ENCODE measurements at places on chromosomes 2 and 18.
A peak's percentile ranks its signal among the peaks of the same experiment; 100 is the strongest.

- DNase-seq: no peak
Observed at GRCh38 chr2:41899189-41899588, 148.6 kb upstream of the PKDCC start.

DNA sequence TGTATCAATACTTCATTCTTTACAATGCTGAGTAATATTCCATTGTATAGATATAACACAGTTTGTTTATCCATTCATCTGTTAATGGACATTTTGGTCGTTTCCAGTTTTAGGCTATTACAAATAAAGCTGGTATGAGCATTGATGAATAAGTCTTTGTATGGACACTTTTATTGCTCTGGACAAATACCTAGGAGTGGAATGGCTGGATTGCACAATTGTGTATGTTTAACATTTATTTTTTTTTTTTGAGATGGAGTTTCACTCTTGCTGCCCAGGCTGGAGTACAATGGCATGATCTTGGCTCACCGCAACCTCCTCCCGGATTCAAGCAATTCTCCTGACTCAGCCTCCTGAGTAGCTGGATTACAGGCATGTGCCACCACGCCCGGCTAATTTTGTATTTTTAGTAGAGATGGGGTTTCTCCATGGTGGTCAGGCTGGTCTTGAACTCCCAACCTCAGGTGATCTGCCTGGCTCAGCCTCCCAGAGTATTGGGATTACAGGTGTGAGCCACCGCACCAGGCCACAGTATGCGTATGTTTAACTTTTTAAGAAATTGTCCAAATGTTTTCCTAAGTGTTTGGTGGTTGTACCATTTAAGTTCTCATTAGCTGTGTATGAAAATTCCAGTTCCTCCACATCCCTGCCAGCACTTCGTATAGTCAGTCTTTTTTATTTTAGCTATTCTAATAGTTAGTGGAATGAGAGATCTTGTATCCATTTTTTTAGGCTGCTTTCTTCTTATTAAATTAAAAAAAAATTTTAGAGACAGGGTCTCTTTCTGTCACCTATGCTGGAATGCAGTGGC, 194.9 kb upstream of the HAAO start:
- no peak for DNase-seq

- DNase-seq: peak; percentile 40
Observed at GRCh38 chr18:60698901-60699300, 326.3 kb upstream of the MC4R start.

GRCh38 chr2:148656516-148656915, 12.0 kb downstream of the EPC2 start:
- DNase-seq: no peak

GRCh38 chr18:63975628-63976027, 5.7 kb downstream of the SERPINB8 start:
- peak; percentile 19 for DNase-seq

- no peak for DNase-seq
Observed at GRCh38 chr2:46270384-46270783, 26.8 kb upstream of the EPAS1 start.

GRCh38 chr2:158979772-158980171, 11.3 kb downstream of the TANC1 start:
- no peak for DNase-seq

DNA sequence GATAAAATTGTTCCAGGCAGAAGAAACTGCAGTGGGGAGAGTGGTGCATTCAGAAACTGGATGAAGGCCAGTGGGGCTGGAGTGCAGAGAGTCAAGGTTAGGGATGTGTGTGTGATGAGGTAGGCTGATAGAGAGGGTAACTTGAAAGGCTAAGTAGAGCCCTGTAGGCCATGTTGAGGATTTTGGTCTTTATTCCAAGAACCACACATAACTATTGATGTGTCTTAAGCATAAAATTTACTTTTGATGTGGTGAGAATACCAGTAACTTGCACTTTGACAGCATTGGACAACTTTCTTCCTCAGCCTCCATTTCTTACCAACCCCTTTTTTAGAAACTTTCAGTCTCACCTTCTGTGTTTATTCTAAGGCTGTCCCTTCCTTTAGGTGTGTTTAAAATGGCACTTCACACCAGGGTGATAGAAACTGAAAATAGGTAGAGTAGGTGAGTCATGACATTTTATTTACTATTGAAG, 22.6 kb downstream of the MTX2 start:
- no peak for DNase-seq

DNA sequence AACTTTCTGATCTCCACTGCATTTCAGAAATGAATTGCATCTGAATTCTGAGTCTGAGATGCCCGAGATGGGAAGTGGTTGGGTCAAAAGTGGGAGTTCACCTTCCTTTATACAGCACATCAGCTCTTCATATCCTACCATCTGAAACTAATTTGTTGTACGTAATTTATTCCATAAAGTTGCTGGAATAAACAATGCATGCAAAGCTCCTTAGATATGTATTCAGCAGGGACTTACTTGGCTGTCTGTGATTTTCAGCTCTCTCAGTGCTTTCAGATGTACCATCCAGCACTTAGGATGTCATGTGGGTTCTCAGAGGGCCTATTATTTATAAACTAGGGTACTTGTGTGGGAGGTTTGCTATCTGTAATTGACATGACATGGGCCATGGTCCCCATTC, 46.9 kb upstream of the EFEMP1 start:
- no peak for DNase-seq

DNA sequence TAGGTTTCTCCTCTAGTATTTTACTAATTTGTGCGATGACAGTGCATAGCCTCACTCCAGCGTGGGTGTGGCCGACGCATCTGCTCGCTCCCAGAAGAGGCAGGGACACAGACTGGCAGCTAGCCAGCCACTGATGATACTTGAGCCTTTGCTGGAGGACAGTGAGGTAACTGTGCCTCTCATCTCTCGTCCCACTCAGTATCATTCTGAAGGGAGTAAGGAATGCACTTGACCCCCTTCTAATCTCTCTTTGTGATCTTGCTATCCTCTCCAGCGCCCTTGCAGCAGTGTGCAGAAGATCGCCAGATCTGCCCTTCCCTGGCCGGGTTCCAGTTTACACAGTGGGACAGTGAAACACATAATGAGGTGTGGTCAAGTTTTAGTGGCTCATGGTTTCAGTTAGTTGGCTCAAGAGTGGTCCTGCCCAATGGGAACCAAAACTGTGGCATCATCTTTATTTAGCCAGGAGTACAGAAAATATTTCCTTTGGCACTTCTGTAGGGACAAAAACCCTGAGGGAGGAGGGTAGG, 17.5 kb downstream of the NCAPH start:
- DNase-seq: peak; percentile 67

GRCh38 chr2:20667151-20667530, 197 bp downstream of the GDF7 start:
- DNase-seq: no peak

- no peak for DNase-seq
Observed at GRCh38 chr2:193276988-193277387, 1082.3 kb upstream of the TMEFF2 start.

DNA sequence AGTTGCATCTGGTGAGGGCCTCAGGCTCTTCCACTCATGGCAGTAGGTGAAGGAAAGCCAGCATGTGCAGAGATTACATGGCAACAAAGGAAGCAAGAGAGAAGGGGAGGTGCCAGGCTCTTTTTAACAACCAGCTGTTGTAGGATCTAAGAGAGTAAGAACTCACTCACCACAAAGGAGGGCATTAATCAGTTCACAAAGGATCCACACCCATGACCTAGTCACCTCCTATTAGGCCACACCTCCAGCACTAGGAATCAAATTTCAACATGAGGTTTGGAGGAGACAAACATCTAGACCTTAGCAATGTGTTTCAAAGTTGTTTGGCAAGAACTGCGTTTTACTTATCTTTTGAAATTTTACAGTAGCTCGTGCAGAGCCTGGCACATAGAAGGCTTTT, 20.5 kb upstream of the REG3A start:
- no peak for DNase-seq

- no peak for DNase-seq
Observed at GRCh38 chr18:59142274-59142673, 2.6 kb downstream of the SEC11C start.

DNA sequence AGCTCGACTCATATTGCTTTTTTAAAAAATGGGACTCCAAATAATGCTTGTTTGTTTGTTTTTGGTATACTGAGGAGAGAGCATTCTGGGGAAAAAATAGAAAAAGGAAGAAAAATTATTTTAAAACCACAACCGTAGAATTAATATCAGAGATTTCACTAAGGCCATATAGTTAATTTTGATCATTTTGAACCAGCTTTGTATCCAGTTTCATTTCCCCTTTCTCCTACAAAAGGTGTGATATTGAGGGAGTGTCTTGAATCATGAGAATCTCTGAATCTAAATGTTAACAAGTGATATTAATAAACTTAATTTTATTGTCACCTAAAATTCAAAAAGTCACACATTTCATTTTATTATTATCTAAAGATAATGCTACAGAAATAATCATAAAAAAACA, 198.5 kb upstream of the GALNT5 start:
- DNase-seq: no peak

- peak; percentile 28 for DNase-seq
Observed at GRCh38 chr2:34107811-34108210, 508.7 kb upstream of the FAM98A start.

DNA sequence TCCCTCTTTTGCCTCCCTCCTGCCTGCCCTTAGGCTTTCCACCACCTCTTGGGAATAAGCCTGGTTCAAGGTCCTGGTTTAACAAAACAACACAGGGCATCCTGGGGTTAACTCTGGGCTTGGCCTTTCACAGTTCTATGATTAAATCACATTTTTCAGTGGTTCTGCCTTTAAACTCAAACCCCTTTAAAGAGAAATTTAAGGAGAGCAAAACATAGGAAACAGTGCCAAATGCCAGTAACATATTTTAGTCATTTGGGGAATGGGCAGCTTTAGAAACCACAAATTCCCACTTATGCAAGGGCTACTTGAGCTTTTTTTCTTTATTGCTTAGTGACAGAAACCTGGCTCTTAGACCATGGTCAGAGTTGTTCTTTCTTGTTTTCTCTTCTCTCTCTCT, 112.2 kb upstream of the FZD5 start:
- DNase-seq: no peak

GRCh38 chr2:24122366-24123194, 554 bp downstream of the PFN4 start:
- no peak for DNase-seq

Data from NCI-H2171 treated with DMSO at 0.1 percent for 48 hours (cell line).